ENCODE measurements at places on chromosomes 12 and 14.

- DNase-seq = no peak
Measured at GRCh38 chr12:64826234-64826633, 1.8 kb downstream of the TBC1D30 start.

DNA sequence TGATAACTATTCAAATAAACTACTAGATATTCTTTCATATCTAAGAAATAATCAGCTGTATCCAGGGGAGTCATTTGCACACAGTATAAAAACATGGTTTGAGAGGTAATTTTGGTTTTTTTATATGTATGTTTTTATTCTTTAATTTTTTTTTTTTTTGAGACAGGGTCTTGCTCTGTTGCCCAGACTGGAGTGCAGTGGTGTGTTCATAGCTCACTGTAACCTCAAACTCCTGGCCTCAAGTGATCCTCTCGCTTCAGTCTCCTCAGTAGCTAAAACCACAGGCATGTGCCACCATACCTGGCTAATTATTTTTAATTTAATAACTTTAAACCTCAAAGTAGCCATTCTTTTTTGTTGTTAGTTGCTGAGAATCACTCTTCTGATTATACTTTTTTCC is 1.8 kb downstream of the PRORP start:
- no peak for DNase-seq

GRCh38 chr14:59507063-59507751 is 22.9 kb downstream of the JKAMP start:
- DNase-seq = no peak

DNA sequence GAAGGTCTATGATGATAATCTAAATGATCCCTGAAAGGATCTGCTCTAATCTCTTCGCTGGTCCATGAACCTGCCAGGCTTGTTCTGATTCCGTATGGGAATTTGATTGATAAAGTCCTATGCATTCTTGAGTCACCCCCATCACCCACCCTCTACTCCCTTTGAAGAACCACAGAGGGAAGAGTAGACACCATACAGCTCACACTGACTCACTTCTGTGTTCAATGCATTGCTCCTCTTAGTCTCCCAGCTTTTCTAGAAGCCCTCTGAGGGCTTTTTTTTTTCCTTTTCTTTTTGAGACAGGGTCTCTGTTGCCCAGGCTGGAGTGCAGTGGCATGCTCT is 18.5 kb upstream of the GPRC5A start:
- DNase-seq = no peak

DNA sequence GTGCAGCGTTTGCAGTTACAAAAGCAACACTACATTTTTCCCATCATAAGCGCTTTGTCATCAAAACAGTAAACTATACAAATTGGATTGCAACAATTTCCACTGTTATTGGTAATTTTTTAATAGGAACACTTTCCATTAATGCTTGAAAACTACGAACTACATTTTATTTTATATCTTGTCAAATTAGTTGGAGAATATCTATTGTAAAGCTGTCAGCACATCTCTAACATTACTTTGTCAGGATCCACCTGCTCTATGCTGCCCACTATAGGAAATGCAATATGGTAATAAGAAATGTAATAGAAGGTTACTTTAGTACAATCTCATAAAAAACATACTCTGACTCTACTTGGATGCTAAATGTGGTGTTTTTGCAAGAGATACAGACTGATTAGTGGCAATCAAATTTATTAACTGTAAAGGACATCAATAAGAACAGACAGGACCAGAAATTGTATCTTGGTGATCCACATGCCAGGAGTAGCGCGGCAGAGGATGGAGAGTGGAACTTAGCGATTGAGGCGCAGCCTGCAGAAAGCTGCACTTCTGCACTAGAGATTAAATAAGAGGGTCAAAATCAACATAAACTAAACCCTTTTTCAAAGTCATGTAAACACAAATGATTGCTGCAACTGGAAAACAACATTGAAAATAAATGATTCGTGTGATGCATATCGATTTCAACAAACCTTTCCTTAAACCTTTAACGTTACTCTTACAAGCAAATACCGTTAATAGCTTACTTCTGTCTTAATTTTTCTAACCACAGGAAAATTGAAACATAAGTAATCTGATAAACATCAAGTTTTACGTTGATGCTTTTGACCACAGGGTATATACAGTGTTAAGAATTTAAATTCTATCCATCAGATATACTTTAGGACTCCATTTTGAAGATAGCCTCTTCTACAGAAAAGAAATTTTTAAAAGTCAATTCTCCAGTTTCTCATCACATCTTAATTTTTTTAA is 3.6 kb upstream of the ARID2 start:
- no peak for DNase-seq
